ENCODE measurements at places on chromosomes 7 and 10.

DNA sequence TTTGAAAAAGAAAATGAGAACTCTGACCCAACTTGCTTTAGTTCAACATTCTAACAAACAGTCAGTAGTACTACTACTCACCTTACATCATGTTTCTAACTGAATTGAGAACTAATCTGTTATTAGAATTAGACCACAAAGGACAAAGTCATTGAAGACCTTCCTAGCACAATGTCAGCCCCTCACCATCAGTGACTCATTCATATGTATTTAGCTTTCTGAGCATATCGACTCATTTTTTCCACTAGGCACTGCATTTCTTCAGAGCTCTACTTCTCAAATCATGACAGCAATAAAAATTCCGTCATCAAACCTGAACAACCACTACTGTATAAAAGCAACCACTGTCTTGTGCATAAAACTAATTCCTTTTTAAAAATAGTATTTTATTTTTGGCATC lies 4.4 kb upstream of the LRRN3 start:
- no peak for DNase-seq

- no peak for DNase-seq
Observed at GRCh38 chr10:28242555-28243204, 60.2 kb downstream of the MPP7 start.

GRCh38 chr10:35195361-35196306 lies 69.0 kb downstream of the CREM start:
- peak; percentile 26 for DNase-seq

GRCh38 chr7:82511542-82511941 lies 68.0 kb upstream of the CACNA2D1 start:
- DNase-seq: no peak

DNA sequence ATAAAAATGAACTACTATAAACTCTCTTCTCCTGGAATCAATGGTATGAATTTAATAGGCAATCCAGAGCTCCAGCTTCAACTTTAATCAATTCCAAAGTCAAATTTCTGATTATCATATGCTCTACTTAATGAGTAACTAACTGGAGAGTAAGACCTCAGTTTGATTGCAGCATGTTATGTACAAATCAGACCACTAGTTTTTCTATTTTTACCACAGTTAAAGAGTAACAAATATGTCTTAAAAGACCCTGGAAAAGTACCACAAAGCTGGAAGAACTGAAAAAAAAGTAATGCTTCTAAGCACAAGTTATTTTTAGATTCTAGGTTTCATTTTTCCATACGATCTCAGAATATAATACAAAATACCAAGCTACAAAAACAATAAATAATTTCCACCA lies 56.0 kb upstream of the TNKS2 start:
- no peak for DNase-seq

DNA sequence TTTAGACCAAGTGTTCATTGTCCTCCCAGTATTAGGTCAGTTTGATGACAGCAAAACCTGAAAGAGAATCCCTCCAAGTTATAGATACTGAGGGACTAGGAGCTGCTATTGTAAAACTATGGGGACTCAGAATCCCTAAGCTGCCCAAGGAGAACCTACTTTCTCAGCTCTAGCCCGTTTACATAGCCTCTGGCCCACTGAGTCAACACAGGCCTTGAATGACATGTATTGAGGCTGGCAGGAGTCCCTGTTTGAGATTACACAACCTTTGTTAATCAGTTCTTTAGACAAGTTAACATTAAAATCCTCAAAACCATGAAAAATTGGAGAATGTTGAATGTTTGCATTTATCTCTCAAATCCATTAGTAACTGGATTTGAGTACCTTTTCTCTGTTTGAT lies 1079.0 kb downstream of the KCNMA1 start:
- DNase-seq: no peak

DNA sequence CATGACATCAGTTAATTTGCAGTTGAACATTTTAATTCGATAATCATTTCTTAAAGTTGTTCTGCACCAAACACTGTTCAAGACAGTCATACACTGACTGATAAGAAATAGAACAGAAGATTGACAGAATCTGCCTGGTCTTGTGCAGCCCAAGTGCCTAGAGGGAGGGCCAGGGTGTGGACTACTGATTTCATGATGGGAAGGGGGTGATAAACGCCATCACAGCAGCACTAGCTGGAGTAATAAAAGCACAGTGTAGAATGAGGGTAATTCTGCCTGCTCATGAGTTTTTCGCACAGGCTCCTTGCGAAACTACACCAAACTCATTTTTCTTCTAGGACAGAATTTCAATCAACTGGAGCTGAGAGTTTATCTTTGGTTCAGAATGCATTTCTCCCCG lies 270.1 kb downstream of the ARL4A start:
- no peak for DNase-seq

GRCh38 chr10:110376021-110376766 lies 71.5 kb upstream of the SMNDC1 start:
- DNase-seq: no peak

GRCh38 chr7:56033671-56034432 lies 17.4 kb downstream of the PSPH start:
- peak; percentile 58 for DNase-seq

GRCh38 chr7:91263384-91264045 lies 718 bp upstream of the FZD1 start:
- DNase-seq: no peak

DNA sequence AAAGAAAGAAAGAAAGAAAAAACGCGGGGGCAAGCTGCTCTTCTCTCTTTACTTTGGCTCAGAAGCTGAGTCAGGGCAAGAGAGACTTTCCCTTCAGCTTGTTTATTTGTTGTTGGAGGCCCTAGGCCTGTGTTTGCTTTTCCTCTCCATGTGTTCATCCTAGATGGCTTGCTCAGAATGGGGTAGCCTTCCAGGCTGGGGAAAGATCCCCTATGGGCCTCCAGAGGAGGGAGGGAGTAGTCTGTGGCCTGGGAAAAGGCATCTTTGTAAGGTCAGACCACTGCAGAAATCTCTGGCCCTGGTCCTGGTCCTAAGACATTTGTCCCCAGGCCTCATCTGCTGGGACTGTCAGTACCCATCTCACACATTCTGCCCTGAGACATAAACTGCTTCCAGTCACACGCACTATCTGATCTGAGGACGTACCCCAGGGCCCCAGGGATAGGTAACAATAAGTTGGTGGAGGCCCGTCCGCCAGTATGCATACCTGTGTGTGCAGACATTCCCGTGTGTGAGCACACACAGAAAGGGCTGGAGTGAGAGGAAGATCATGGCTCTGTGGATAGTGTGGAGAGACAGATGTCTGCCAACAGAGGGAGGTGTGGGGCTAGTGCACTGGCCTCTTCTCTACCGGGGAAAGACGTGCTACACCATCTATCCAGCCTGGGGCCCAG lies 4.9 kb upstream of the SCD start:
- DNase-seq: no peak

DNA sequence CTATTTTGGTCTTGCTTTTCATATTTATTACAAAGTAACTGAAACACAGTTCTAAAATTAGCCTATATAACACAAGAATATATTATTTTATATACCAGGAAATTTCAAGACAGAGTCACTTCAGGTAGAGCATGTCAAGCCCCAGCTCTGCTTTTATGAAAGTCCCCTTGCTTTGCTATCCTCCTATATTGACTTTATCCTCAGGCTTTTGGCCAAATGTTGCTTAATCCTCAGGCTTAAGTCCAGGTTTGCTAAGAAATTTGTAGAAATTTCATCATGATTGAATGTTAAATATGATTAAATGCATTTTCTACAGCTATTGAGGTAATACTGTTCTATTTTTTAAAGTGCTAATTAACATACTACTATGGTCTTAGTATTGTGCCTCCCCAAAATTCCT lies 227.6 kb downstream of the FZD1 start:
- DNase-seq: no peak

DNA sequence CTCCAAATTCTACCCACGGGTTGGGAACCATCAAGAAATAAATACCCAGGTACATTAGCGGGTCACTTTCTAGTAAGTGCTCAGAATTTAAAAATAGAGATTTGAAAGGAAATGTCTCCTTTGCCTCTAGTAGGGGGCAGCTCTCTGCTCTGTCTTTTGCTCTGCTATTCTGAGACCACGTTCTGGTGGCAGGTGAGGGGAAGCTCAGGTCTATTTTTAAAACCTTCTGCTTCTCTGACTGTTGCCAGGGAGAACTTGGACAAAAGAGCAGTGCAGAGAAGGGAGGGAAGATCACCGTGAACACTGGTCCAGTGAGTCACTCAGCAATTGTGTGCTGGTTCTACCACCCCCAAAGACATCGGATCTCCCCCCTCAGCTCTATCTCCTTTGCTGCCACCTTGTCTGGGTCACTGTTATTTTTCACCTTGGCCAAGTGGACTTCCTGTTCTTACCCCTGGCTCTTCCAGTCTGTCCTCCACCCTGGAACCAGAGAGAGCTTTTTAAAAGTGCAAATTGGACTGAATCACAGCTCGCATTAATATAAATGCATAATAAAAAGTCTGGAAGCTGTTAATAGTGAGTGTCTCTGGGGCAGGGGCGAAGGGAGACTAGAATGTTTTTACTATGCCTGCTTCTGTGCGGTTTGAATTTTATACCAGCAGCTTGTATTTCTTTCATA lies 72.4 kb upstream of the LOXL4 start:
- DNase-seq: no peak

DNA sequence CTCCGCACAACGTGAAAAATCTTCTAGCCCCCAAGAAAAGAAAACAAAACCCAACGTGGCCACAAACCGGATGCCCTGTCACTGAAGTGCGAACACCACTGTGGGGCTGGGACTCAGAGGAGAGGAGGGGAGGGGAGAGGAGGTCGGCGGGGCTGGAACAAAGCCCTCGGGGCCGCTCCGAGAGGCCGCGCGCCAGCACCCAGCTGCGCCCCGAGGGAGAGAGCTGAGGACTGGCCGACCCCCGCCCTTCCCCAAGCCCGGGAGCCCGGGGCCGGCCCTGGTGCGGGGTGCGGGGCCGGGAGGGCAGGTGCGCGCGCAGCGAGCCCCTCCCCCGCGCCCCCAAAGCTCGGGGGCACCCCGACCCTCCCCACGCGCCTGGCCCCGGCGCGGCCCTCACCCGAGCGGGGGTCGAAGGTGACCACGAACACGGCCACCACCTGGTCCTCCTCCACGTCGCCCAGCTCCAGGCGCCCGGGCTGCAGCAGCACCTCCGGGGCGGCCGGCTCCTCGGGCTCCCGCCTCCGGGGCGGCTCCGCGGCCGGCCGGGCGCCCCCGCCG lies 398 bp downstream of the DENND11 start:
- DNase-seq: peak; percentile 58

- DNase-seq: no peak
Observed at GRCh38 chr10:6035931-6036575, 26.1 kb downstream of the IL2RA start.

DNA sequence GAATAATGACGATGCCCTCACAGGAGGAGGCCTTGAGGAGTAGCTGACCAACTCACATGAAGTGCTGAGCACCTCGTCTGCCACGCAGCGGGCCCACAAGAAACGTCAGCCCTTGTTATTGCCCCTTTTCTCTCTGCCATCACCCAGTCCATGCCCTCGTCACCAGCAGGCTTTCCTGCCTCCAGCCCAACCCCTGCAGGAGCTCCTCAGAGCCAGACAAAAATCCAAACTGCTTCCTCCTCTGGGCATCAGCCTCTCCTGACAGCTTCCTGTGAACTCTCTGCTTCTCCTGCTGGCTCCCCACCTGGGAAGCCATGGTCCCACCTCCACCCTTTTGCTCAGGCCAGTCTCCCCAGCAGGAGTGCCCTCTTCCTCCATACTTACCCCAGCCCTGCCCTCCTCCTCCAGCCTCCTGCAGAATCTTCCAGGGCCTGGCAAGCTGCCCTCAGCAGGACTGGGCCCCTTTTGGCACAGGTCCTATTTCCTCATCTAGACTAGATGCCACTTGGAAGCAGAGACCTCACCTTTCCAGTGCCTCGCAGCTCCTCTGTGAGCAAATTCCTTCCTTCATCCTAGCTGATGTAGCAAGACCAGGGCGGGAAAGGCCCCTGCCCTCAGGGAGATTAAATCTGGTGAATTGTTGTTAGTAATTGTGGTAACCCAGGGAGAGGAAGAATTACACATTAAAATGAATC lies 115.1 kb downstream of the C10orf105 start:
- no peak for DNase-seq

DNA sequence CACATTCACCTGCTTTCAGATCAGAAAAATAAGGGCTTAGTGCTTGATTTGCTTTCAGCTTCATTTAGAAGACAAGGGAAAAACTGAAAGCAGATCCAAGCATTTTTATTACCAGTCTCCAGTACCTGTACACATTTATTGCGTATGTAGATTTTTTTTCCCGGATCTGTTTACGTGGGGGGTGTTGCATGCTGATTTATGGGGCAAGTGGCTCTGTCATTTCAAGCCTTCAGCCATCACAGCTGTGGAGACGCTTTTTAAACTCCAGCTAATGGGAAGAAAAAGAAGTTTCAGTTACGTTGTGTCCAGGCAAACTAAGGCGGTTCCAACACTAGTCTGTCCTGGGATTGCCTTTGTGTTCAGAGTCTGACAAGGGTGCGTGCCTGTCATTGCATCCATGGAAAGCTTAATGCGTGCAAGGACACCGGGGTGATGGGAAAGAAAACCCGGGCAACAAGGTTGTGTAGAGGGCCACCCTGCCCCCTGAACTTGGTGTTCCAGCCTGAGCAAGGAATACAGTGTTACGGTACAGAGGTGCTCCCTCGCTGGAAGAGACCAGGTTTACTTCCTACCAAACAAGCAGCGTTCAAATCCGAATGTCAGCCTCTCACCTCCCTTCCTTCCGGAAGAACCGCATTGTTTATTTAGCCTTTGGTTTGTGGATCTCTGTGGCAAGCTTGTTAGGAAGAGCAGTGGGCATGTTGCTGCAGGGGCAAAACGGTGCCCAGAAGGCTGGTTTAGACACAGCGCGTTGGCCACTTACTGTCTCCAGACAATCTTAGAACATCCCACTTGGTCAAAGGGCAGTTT lies 128.2 kb downstream of the FGFR2 start:
- no peak for DNase-seq

DNA sequence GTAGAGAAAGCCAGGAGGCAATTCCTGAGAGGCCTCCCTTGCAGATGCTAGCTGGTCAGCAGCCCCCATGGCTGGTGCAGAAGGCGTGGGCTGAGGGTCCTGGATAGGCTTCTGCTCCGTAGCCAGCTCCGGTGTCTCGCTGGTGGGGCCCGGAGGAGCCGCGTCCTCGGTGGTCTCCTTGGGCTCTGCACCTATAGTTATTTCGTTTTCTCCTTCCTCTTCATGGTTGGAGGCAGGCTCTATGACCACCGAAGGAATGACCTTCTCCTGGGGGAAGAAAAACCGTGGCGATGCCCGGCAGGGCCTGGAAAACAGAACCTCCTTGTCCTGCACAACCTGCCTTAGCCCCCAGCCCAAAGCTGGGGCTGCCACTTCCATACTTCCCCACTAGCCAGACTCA lies 118.3 kb upstream of the TARP start:
- DNase-seq: no peak
